Transverse colon (tissue), 4 donors: ENCODE measurements at places on chromosomes 2 and 18. TPM values are rescaled to one million over a fixed set of nuclear protein-coding genes. Genes with fewer than 3 reads are reported as not detected.

Gene BMP10
- not detected for total RNA-seq

DNA sequence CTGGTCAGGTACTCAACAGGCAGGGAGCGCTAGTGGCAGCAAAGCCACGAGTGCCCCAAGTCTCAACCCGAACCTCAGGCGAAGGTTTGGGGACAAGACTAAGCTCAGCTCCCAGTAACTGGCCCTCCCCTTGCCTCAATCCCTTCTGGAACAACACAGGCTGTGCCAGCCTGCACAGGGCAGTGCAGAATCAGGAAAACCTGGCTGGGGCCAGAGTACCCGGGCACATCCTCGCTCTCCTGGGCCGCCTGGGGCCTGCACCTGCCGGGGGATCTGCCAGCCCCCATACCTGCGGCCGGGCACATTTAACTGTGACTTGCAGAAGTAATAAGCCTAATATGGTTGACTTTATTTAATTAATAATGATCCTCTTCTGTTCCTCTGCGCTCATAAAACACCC, 60.6 kb downstream of the GBX2 start:
- H3K4me3 ChIP-seq = no peak overlapping the region
- no peaks in the 10 kb centered on the region for H3K27me3 ChIP-seq
- no peaks in the 10 kb centered on the region for H3K4me1 ChIP-seq
- H3K27ac ChIP-seq = no peak overlapping the region
- no peaks in the 10 kb centered on the region for H3K36me3 ChIP-seq

DNA sequence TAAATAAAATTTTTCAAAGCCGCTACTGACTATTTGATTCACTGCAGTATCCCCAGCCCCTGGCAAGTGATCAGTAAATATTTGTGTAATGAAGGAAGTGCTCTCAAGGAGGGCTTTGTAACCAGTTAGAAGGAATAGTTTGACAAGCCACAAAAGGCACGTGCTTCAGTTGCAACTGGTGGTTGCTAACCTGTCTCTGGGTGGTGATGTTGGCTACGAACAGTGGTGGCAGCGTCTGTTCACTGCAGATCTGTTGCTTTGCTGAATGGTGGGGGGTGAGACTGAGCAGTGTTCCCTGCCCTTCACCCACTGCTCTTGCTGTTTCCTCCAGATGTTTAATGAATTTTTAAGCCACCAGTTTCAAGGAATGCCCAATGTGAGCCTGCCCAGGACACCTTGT, 73.9 kb upstream of the SIX2 start:
- H3K4me3 ChIP-seq = no peak overlapping the region
- no peaks in the 10 kb centered on the region for H3K27me3 ChIP-seq
- no peak overlapping the region for H3K27ac ChIP-seq
- no peaks in the 10 kb centered on the region for H3K36me3 ChIP-seq
- H3K4me1 ChIP-seq = no peaks in the 10 kb centered on the region

Gene PMAIP1
- total RNA-seq = not detected

DNA sequence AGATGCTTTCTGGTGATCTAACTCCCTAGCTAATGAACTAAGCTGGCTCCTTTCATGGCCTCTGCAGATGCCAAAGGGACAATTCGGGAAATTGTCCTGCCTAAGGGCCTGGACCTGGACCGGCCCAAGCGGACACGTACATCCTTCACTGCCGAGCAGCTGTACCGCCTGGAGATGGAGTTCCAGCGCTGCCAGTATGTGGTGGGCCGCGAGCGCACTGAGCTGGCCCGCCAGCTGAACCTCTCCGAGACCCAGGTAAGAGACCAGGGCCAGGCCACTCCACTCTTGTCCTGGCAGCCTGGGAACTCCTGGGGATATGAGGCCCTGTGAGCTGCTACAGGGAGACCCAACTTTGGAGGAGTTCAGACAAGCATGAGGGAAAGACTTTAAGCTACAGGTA, 14.7 kb upstream of the ATP6V1B1 start:
- DNase-seq = no peak
- H3K4me3 ChIP-seq = no peak overlapping the region
- peaks cover 23% of the 10 kb centered on the region for H3K27me3 ChIP-seq
- no peaks in the 10 kb centered on the region for H3K4me1 ChIP-seq
- no peaks in the 10 kb centered on the region for H3K36me3 ChIP-seq
